Fibroblast of villous mesenchyme (primary cell): ENCODE measurements at places on chromosomes 12 and 14. TPM values are rescaled to one million over a fixed set of nuclear protein-coding genes. Genes with fewer than 3 reads are reported as not detected.

Gene GOLT1B
- 59.3 and 99.3 TPM in 2 replicates for total RNA-seq

Gene SYCP3
- under 0.01 and 0.32 TPM in 2 replicates for total RNA-seq

Gene KRT3
- total RNA-seq, result not detected in 2 replicates

Gene PARPBP
- 8.7 and 13.0 TPM in 2 replicates for total RNA-seq

Gene FGD6
- total RNA-seq, result 11.9 and 18.1 TPM in 2 replicates

Gene TSPAN8
- 0.43 TPM in 1 of 2 replicates, not detected in the other for total RNA-seq

Gene FOXA1
- 0.32 TPM in 1 of 2 replicates, not detected in the other for total RNA-seq

Gene DEPDC4
- total RNA-seq, result 0.64 and 1.7 TPM in 2 replicates

- DNase-seq, result no peak
These were observed 233.6 kb downstream of the MED13L start for GRCh38 chr12:116043659-116044535.

DNA sequence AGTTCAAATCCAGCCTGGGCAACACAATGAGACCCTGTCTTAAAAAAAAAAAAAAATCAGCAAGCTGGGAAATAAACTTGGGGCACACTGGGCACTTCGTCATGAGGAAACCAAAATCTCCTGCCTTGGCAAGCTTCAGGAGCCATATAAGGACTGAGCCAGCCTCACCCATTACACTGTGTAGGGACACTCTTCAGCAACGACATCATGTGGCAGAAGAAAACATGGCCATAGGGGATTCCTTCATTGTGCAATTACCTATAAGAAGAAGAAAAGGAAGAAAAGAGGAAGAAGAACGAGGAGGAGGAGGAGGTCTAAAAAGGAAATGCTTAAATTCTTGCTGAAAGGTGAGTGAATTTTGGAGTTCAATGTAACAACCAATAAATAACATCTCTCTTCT lies 26.1 kb upstream of the IFNG start:
- DNase-seq, result no peak

DNA sequence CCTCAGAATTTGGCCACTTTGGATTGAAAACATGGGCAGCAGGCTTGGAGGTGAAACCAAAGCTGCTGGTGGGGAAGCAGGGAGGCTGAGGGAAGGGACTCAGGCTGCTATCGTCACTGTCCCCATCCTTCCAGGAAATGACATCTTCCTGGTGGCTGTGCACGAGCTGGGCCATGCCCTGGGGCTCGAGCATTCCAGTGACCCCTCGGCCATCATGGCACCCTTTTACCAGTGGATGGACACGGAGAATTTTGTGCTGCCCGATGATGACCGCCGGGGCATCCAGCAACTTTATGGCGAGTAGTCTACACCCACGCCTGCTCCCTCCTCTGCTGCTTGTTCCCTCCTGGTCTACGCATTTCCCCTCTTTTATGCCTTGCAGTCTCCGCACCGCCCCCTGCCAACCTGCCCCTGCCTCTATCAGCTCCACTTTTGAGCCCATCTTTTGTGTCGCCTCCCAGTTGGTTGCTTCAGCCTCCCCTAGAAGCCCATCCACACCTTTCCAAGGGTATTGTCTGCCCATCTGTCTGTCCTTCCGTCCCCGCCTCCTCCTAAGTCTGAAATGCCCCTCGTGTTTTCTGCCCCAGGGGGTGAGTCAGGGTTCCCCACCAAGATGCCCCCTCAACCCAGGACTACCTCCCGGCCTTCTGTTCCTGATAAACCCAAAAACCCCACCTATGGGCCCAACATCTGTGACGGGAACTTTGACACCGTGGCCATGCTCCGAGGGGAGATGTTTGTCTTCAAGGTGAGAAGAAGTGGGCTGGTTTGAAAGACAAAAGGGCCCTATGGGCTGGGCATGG lies 6.9 kb downstream of the MMP14 start:
- no peak for DNase-seq

- DNase-seq, result no peak
These were observed 11.7 kb downstream of the TAOK3 start for GRCh38 chr12:118361092-118361404.

DNA sequence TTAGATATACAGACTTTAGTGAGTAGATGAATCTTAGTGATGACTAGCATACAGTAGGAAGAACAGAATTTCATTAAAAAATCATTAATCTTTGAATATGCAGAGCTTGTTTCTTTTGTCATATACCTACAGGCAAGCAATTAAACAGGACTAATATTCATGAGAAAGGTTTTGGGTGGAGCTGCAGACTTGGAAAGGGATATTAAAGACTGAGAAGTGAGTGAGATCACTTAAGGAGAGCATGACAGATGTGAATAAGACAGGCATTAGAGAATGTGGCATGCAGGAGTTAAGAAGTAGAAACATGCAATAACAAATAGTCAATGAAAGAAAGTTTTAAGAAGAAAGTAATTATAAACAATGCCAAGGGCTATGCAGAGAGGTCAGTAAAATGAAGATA lies 187.7 kb downstream of the TMTC3 start:
- DNase-seq, result no peak

- DNase-seq, result no peak
These were observed 1.2 kb upstream of the ALX1 start for GRCh38 chr12:85278598-85279448.

DNA sequence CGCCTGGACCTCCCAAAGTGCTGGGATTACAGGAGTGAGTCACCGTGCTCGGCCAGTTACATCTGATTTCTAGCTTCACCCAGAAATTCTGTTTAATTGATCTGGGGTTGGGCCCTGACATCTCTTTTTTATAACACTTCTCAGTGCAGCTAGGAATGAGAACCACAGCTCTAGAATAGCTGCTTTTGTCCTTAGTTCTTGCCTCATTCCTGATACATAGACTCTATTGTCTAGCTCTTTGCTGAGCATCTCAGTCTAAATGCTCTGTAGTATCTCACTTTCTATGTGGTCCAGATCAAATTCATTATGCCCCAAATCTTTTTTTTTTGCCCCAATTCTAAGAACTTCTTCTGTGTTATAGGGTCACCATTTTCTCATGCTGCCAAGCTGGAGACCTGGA lies 29.9 kb upstream of the FUT8 start:
- no peak for DNase-seq

DNA sequence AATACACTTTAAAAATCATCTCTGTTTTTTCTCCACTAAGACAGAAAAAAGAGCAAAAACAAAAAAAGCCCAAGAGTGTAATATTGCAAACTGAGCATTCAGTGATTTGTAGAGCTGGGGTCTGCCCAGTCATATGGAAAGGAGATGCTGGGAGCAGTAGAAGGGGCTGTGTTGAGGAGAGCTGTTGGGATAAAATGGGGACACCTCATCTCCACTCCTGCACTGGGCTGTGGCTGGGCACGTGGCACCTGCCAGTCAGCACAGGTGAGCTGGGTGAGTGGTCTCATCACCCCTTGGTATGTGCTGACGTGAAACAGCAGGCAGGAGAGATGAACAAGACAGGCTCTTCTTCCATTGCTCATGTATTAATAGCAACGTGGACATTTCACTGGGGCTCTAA lies 217.4 kb downstream of the C12orf42 start:
- DNase-seq, result no peak

DNA sequence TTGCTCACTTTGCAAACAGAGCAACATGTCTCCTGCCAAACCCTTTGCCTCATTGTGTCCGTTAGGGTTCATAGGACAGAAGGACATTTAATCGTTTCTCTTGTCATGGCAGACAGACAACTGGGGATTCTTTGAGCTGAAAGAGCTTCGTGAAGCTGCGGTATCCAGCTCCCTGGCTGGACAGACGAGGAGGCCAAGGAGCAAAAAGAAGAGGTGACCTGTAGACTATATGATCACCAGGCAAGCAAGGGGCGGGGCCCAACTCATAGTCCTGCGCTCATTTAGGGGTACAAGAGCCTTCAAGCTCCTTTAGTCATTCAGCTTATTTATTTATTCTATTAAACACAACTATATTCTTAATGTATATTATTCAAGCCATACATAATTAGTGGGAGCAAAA lies 66.8 kb upstream of the VRK1 start:
- no peak for DNase-seq

DNA sequence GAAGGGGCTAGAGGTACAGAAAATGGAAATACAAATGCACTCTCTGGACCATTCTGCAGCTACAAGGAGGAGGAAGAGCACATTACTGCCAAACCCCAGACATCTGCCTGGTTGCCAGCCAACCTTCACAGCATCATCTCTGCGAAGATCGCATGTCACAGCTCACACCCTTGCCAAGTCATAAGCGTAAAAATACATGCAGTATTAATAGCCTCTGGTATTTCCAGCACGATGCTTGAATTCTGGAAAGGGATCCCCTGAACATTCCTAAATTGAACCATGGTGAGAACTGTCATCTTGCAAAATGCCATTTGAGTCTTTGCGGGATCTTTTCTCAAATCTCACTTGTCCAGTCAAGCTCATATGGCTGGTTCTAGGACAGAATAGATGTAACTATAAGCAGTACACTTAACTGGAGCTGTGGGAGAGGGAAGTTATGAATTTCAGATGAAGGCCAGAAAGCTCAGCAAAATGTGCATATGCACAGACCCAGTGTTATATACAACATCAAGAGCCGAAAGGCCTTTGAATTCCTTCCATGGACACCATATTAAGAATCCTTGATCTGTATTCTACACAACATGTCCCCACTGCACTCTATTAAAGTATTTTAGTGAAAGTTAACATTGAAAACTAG lies 211.6 kb downstream of the DUSP6 start:
- DNase-seq, result peak; percentile 74

DNA sequence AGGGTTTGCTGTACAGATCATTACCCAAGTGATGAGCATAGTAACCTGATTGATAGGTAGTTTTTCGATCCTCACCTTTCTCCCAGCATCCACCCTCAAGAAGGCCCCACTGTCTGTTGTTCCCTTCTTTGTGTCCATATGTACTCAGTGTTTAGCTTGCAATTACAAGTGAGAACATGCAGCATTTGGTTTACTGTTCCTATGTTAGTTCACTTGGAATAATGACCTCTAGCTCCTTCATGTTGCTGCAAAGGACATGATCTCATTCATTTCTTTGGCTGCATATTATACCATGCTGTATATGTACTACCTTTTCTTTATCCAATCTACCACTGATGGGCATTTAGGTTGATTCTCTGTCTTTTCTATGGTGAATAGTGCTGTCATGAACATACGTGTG lies 181.6 kb upstream of the FOXG1 start:
- no peak for DNase-seq

DNA sequence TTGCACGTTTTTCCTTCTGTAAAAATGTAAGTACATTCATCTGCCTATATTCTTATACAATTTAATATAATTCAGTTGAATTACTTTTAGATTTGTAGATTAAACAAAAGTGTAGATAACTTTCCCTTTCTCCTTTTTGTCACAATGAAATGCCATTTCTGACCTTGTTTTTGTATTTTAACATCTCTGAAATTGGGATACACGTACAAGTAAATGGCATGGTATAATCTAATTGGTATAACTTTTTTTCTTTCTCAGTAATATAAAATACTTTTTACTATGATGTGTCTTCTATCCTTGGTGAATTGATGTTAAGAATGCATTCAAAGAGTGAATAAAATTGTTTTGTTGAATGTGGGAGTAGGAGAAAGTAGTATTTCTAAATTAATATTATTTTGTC lies 210.0 kb downstream of the ERC1 start:
- no peak for DNase-seq
